Inflammatory macrophage treated with lipopolysaccharide for 1 hour (primary cell): ENCODE measurements at places on chromosomes 2 and 18.

GRCh38 chr2:31138037-31138962 is at the start of gene GALNT14:
Gene GALNT14, minus strand, starts transcription at chr2:31138440. Its CDS starts 354 bp downstream, at chr2:31138086.
- peak; percentile 36 for DNase-seq

- DNase-seq, result no peak
Measured at GRCh38 chr18:28363124-28363523, 186.2 kb upstream of the CDH2 start.

DNA sequence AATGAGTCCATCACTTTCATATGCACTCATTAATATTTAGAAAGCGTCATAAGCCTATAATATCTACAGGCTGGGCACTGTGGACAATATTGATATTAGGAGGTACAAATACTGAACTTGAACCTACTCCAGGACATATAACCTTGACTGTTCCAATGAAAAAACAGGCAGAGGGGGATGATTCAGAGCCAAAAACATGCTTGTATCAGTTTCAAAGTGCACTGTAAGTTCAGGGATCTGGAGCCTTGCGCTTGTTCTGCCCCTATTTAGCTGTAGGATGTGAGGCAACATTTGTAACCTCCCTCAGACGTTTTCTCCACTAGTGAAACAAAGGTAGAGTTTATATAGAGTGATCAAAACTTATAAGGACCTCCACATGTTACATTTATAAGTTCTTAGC is 246.1 kb upstream of the GYPC start:
- DNase-seq, result no peak

- no peak for DNase-seq
Measured at GRCh38 chr2:101386599-101387150, 628 bp downstream of the CREG2 start.

DNA sequence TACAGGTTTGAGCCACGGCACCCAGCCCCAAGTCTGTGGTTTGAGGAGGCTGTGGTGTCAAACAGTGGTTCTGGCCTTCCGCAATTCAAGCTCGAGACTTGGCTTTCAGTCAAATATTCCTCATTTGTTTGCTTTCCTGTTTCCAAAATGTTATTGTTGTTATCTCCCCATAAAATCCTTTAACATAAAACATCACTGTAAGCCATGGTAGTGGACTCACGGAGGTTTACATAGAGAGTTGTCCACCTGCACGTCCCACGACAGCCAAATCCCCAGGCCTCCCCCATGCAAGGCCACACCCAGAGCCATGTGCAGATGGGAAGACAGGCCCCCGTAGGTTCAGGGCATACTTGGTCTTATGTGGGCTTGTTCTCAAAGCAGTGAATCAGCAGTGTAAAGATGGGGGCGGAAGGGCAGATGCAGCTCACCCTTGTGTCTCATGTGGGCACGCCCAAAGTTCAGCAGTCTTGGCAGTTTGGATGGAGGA is 18.9 kb upstream of the ST3GAL5 start:
- no peak for DNase-seq

GRCh38 chr2:196125596-196125995 is 45.8 kb downstream of the STK17B start:
- no peak for DNase-seq

- no peak for DNase-seq
Measured at GRCh38 chr2:56515399-56515798, 331.6 kb downstream of the CCDC85A start.

DNA sequence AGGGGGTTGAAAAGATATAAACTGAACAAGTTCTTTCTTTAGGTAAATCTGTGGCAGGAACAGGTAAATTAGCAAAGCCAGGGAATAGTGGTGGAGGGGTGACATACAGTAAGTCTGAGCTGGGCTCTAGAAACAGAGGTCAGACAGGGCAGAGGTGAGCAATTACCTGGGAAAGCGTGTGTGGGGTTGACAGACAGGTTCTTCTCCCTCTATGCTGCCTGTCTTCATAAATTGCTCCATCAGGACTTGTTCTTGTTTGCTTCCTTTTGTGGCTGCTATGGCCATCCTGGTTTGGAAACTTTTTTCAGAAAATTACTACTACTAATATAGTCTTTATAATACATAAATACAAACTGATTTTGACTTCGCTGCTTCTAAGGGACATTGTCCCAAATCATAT is 3.4 kb upstream of the ANKRD12 start:
- no peak for DNase-seq

GRCh38 chr2:11505652-11506610 is 27.9 kb upstream of the GREB1 start:
- DNase-seq, result no peak

DNA sequence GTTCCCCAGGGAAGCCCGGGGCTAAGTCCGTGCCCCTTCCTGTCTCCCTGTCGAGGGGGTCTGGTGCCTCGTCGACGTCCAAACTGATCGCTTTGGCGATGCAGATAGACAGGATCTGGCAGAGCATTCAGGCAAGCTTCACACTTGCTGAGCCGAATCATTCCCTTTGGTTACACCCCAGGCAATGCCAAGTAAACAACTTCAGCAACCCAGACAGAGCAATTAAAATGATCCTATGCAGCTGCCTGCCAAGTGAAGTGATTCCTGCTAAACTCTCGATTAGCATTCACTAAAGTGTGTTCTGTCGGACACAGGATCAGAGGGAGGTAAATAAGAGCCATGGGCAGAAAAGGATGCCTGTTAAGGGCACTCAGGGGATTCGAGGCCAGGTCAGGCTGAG is 108.2 kb upstream of the RAB12 start:
- no peak for DNase-seq

DNA sequence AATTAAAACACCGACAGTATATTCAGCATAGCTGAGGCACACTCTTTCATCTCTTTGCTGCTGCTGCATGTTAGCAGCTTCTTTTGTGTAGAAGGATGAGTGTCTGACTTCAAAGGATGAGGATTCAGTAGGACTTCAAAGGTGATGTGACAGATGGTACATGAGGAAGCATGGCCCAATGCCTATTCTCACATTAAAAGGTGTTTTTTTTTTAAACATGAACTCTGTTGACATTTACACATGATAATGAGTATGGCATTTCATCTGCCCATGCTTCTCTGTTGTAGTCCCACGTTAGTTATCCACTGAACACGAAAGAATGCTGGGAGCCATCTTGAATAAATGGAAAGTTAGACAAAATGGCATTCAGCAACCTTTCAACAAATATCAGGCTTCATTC is 1950.8 kb upstream of the PIK3C3 start:
- DNase-seq, result no peak

- peak; percentile 8 for DNase-seq
Measured at GRCh38 chr2:237165405-237166276, 80.0 kb downstream of the COPS8 start.

DNA sequence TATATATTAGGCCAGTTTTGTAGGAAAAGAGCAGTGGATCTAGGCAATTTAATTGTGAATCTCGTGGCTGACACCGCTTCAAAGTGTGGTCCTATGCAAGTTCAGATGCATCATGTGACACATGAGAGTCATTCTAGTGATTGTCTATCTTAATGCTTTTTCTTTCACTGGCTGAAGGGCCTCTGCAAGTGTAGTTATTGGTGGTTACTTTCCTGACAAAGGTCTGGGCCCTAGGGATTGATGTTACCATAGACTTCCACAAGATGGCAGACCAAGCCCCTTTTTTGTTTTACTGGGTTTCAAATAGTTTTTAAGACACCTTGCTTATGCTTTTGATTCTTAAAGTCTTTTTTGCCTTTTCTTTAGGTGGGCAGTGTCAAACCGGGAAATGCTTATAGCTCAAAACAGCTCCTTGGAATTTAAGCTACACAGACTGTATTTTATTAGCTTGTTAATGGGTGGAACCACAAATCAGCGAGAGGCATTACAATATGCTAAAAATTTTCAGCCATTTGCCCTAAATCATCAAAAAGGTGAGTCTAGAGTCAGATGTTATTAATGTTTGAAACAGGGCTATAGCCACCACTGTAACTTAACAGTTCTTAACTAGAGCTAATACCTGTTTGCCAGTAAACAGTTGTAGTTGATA is 25.9 kb downstream of the CD8A start:
- DNase-seq, result peak; percentile 58

DNA sequence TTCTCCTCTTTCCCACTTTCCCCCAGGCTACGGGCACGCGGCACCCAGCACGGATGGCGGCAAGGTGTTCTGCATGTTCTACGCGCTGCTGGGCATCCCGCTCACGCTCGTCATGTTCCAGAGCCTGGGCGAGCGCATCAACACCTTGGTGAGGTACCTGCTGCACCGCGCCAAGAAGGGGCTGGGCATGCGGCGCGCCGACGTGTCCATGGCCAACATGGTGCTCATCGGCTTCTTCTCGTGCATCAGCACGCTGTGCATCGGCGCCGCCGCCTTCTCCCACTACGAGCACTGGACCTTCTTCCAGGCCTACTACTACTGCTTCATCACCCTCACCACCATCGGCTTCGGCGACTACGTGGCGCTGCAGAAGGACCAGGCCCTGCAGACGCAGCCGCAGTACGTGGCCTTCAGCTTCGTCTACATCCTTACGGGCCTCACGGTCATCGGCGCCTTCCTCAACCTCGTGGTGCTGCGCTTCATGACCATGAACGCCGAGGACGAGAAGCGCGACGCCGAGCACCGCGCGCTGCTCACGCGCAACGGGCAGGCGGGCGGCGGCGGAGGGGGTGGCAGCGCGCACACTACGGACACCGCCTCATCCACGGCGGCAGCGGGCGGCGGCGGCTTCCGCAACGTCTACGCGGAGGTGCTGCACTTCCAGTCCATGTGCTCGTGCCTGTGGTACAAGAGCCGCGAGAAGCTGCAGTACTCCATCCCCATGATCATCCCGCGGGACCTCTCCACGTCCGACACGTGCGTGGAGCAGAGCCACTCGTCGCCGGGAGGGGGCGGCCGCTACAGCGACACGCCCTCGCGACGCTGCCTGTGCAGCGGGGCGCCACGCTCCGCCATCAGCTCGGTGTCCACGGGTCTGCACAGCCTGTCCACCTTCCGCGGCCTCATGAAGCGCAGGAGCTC is 35.4 kb downstream of the KCNK3 start:
- no peak for DNase-seq

DNA sequence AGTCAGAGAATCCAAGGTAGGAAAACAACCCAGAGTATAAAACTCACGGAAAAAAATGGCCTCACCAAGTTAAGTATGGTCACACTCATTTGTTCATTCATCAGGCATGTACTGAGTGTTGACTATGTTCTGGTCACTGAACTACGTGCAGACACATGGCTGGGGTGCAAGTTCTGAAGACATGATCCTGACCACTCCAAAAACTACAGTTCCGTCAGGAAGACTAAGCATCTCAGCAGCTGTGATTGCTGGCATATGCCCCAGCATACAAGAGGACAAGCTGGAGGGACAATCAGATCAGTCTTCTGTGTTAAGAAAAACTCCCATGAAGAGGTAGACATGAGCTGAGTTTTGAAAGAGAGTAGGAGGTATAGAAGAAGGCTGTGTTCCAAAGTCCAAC is 72.8 kb downstream of the TCF4 start:
- no peak for DNase-seq

DNA sequence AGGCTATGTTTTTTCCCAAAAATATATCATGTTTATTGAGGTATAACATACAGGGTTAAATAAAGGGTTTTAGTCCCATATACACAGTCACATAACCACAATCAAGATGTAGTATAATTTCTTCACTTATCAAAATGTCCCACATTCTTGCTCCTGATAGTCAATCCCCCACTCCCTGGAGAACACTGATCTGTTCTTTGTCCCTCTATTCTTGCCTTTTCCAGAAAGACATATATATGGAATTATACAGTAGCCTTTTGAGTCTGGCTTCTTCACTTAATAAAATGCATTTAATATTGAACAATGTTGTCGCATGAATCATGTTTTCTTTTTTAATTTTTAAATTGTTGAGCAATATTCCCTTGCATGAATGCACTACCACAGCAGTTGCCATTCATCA is 1059.7 kb downstream of the TSN start:
- no peak for DNase-seq

DNA sequence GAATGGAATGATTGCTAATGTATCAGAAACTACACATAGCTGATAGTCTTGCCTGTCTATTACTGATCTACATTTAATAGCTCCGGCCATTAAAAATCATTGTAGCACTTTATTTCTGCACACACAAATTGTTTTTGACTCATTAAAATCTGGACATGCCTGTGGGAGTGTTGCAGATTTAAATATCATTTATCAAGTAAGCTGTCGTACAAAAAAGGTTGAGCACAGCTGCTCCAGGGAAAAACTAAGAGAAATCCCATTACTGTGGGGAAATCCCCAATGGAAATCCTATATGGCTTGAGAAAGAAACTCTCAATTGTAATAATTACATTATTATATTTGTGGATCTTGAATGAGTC is 99.6 kb upstream of the CERS6 start:
- no peak for DNase-seq

- no peak for DNase-seq
Measured at GRCh38 chr2:191692502-191693115, 14.7 kb downstream of the NABP1 start.

DNA sequence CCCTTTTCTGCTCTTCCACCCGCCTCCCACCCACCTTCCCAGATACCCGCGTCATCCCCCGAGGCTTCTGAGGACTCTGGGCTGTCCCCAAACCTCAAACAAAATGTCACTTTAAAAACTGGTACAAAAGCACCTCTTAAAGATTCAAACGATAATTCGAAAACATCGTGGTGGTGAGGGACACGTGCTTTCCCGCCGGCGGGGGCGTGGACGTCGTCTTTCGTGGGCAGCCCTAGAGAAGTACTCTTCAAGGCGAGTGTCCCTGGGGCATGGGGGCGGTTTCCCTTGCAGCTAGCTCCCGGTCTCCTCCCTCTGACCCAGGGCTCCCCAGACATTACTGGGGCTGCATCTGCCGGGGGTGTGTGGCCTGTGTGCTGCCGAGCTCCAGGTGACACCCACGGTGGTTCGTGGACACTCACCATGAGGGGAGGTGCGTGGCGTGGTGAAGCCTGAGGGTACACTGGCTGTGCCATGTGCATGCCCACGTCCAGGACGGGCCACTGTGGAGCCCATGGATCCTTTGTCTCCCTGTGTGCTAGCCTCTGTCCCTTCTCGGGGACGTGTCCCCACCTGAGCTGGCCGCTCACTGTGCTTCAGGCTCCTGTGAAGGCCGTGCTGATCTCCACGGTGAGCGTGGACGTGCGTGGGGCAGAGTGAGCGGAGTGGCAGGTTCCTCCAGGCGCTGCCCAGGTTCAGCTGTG is 117.8 kb downstream of the NFATC1 start:
- DNase-seq, result no peak

- DNase-seq, result no peak
Measured at GRCh38 chr2:240782886-240783818, 36.9 kb downstream of the KIF1A start.

GRCh38 chr18:23721696-23722480 is 32.6 kb downstream of the LAMA3 start:
- no peak for DNase-seq

- DNase-seq, result no peak
Measured at GRCh38 chr2:157245846-157246764, 11.4 kb upstream of the GALNT5 start.
